Central memory CD8-positive, alpha-beta T cell (primary cell): ENCODE measurements at places on chromosomes 12 and 14.

DNA sequence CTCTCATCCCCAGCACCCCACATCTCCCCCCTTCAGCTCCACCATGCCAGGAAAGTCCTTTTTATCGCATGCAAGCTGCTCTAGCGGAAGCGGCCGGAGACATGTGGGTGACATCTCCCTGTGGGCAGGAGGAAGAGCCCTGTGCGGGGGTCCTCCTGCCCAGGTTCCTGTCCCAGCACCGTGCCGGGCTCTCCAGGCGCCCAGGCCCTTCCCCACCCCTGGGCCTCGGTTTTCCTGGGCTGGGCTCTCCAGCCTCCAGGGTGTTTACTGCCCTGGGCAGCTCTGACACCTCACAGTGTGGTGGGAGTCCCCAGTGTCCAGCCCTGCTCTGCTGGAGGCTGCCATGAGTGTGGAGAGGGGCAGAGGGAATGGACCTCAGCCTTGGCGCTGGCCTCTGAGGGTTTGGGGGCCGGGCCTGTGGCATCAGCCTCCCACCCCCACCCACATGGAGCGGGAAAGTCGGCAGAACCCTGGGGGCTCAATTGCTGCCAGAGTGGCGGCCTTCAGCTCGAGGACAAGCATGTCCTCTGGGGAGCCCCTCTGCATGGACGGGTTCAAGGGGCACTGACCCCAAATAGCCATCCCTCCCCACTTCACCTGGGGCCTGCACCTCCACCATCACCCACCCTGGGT lies 16.9 kb downstream of the ASPG start:
- no peak for DNase-seq

- no peak for DNase-seq
Observed at GRCh38 chr12:117342247-117342646, 19.2 kb downstream of the NOS1 start.

GRCh38 chr14:65179918-65180724 lies 77.8 kb upstream of the MAX start:
- no peak for DNase-seq

DNA sequence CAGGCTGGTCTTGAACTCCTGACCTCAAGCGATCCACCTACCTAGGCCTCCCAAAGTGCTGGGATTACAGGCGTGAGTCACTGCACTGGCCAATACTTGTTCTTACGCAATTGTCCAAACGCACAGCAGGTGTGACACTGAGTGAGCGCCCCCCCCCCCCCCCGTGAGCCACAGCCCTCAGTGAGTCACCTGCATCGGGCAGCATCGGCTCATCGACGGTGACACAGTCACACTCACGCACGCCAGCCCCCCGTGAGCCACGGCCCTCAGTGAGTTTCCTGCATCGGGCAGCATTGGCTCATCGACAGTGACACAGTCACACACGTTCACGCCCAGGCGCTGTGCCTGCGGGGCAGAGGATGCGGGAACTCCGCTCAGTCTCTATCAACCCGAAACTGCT lies 42.5 kb downstream of the GALNT9 start:
- no peak for DNase-seq

- DNase-seq = no peak
Observed at GRCh38 chr12:24222968-24223367, 273.5 kb upstream of the SOX5 start.

DNA sequence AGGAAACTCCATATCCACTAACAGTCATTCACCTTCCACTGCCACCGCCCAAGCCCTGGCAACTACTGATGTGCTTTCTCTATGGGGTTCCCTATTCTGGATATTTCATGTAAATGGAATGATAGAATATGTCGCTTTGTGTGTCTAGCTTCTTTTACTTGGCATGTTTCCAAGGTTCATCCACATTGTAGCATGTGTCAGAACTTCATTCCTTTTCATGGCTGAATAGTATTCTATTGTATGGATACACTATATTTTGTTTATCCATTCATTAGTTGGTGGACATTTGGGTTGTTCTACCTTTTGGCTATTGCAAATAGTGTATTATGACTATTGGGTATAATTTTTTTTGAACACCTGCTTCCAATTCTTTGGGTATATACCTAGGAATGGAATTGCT lies 8.6 kb downstream of the POU6F1 start:
- no peak for DNase-seq
